ENCODE measurements at places on chromosomes 2 and 18.

- DNase-seq = no peak
Measured at GRCh38 chr2:226868331-226869162, 32.7 kb downstream of the RHBDD1 start.

- no peak for DNase-seq
Measured at GRCh38 chr2:3827673-3828575, 124.5 kb downstream of the DCDC2C start.

DNA sequence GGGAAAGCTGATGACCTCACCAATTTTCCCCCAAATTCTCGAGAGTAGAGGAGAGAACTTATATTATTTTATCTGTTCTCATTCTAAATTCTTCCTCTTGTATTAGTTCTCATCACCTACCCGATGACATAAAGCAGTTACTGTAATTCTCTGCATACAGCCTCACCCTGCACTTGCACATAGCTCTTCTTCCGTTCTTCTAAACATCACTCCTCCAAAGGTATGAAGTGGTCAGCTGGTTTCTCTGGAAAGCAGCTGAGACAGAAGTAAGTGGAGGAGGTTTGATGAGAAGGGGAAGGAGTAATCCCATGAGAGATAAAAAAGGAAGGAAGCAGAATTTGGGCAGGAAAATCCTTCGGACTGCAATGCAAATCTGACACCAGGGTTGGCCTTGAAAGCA lies 39.0 kb downstream of the FBXO48 start:
- DNase-seq = no peak

DNA sequence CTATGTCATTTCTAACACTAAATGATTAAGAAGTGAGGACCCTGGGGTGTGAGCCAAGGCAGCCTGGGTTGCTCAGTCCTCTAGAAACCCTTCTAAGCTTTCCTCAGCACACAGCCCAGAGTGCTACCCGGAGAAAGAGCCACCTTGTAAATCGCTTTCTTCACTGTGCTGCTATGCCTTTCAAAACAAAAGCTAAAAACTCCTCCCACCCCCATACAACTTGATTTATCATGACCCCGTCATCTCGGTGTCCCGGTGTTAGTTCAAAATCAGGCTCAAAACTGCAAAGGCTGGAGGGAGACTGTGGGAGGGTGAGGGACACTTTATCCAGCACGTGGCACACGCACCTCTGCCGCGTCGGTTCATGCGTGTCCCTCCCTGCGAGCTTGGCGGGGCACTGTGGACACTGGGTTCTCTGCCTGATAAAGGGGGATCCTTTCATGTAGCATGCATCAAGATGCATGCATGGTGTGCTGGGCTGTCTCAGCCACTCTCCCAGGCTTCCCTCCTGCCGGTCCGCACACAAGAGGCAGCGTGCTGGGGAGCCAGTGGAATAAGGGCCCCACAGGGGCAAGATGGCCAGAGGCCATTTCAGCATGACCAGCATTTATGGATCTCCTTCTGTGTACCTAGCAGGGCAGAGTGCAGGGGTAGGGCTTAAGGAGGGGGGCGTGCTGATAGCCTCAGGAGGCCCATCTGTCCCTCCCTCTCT lies 170.4 kb downstream of the SMAD7 start:
- DNase-seq = no peak

DNA sequence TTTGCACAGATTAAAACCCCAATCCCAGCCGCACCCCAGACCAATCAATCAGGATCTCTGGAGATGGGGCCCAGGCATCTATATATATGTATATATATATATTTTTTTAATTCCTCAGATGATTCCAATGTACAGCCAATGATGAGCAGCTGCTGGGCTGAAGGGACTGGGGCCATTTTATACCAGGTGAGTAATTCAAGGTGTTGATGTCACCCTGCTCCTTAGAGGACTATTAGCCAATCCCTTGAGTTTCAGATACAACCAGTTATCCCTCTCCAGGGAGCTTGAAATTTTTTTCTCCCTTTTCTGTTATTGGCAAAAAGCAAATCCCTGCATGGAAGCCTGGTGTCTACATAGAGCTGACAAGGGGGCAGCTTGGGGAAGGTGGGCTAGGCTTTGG lies 59.8 kb downstream of the MCFD2 start:
- no peak for DNase-seq

GRCh38 chr2:156182132-156182531 lies 150.4 kb downstream of the NR4A2 start:
- no peak for DNase-seq

DNA sequence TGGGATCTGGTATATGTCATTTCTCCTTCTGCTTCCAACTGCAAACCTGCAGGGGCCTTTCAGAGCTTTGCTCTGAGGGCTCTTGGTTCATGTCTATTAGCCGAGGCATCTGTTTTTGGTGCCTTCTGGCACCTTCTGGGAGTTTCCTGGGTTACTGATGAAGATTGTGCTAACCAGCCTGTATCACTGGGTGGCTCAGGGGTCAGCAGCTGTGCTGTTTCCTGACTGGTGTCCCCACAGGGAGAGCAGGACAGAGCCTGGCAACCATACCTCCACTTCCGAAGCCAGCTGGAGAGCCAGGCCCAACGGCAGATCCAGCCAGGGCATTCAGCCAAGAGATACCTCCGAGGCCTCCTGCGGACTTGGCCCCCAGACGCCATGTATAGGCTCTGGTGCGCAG lies 17.5 kb downstream of the KIAA2012 start:
- DNase-seq = no peak

All from stimulated activated CD4-positive, alpha-beta T cell treated with anti-CD3 and anti-CD28 coated beads, Interleukin-2, amount 100 ng/mL, for 48 hours (primary cell).